ENCODE measurements at places on chromosomes 5 and 9.

DNA sequence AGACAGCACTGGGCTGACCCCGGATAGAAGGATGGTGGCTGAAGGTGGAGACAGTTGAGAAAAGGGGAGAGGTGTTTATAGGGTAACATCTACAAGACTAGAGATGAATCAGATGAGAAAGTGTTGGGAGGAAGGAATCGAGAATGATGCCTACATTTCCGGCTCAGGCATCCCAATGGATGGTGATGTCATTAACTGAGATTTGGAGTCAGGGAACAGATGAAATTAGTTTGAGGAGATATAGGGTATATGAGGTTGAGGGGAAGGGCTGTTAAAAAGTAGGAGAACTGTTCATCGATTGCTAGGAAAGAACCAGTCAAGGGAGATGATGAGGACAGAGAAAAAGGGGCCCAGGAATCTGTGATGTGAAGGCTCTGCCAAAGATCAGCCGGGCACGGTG lies 24.7 kb upstream of the IQGAP2 start:
- DNase-seq = no peak

DNA sequence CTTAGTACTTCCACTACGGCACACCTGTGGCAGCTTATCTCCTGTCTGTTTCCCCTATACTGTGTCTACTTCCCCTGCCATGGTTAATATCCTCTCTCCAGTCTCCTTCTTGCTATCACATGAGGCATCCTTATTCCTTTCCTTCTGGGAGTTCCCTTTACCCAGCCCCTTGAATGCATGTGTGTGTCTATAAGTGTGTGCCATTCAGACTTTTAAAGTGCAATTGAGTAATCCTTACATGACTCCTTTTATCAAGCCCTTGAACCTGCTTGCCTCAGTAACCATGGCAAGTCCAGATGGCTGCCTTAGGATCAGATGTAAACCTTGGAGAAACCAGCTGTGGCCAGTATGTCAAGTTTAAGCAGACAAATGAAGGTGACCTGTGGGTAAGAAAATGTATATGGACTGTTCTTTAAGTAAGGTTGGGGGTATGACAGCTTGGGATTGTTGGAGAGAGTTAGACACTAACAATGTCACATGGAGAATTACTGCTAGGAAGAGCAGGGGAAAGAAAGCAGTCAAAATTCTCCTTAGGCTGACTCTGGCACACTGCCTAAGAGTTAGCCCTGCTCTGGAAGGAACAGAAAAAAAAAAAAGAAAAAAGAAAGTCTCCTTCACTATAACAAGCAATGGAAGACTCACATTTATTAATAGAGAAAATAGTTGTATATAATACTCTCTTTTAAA lies 142.1 kb downstream of the HINT1 start:
- no peak for DNase-seq

- no peak for DNase-seq
Measured at GRCh38 chr5:139094154-139095131, 103.7 kb downstream of the SIL1 start.

GRCh38 chr5:139910901-139911300 lies 115.3 kb downstream of the PSD2 start:
- DNase-seq = no peak

DNA sequence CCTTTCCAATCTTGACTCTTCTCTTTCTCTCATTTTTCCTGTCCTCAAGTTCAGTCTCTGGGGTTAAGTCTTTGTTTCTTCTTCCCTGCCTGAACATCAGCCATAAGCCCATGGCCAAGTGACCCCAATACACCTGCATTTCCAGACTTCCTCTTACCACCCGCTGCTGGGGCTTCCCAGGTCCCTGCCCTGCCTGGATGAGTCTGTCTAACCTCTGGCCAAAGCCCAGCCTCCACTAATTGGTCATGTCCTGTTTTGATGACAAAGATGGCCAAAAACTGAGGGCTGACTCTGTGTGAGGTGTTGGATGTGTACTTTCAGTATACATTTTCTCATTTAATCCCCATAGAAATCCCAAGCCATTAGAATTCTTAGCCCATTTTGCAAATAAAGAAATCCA lies 47.3 kb downstream of the SH3TC2 start:
- DNase-seq = no peak

- DNase-seq = no peak
Measured at GRCh38 chr9:128162215-128163026, 2.4 kb downstream of the BBLN start.

GRCh38 chr9:35859310-35859989 lies 10.8 kb downstream of the OR13J1 start:
- no peak for DNase-seq

GRCh38 chr5:126460977-126461376 lies 37.8 kb downstream of the GRAMD2B start:
- no peak for DNase-seq

GRCh38 chr5:112279082-112279481 lies 140.0 kb downstream of the EPB41L4A start:
- DNase-seq = no peak

DNA sequence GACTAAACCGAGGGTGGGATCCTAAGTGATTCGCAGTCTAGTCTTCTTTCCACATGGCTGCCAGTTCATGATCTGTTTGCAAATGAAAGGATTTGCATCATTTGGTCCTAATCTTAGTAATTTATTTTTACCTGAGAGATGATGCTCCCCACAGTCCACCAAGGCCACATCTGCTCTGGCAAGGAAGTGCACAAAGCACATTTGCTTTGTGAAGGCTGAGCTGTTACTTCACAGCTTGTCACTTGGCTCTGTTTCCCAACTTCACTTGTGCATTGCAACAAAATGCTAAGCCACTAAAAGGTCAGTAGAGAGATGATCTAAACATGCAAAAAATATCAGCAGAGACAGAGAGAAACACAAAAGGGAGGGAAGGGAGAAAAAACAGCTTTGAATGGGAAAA lies 128.5 kb upstream of the VLDLR start:
- no peak for DNase-seq

- no peak for DNase-seq
Measured at GRCh38 chr9:20083390-20083789, 294.6 kb upstream of the SLC24A2 start.

GRCh38 chr5:151094852-151095245 lies 14.0 kb upstream of the TNIP1 start:
- DNase-seq = no peak

DNA sequence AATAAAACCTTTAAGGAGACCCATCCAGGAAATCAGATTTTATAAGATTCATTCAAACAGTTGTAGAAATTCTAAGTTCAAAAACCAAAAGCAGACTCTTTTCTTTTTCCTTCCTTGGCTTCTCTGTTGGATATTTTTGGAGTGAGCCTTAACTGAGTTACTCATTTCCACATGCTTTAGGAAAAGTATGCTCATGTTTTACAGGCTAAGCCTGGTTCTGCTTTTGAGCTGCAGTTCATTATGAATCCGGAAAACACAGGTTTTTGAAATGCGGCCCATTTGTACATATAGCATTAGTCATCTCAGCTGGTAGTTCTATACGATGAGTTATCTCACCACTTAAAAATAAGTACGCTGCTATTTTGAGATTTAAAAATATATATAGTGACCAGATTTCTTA lies 156.6 kb upstream of the DMRT1 start:
- DNase-seq = no peak

DNA sequence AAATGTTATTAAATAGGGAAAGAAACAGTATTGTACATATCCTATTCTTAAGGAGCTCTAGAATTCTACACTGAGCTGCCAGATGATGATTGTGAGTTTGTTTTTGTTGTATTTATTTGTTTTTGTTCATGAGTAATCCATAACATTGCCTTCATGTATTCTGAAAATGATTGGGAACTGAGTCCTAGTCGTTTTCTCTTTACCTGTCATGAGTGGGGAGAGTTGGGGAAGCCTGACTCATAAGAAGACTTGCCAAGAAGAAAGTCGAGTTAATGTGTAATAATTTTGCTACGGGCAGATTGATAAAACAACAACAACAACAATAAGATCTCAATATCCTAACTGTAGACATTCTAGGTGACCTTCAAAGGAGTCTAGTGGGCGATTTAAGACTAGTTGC lies 103.8 kb downstream of the ANKRD55 start:
- DNase-seq = no peak

DNA sequence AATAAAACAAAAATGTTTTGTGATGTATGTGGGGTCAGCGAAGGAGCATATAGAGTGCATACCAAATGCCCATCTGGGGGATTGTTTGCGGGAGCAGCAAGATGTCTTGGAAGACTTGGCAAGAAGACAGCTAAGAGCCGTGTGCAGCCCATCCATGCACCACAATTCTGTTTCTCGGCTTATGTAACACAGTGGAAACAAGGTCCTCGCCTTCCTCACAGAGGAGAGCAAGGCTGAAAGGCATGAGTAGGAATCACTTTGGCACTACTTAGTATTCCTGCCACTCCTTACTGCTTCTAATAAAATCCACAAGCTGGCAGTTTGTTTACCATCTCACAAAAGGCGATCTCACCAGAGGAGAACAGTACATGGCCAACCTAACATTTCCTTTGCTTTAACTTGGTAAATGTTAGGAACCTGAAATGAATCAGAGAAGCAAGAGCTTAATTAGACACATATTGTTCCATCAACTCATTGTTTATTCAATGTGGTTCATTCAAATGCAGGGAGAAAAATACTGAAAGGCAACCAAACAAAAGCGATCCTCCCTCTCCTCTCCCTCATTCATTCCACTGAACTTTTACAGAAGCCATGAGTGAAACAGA lies 648.1 kb downstream of the ACTL7B start:
- DNase-seq = no peak

- DNase-seq = no peak
Measured at GRCh38 chr5:138654281-138654867, 79.2 kb upstream of the HSPA9 start.

DNA sequence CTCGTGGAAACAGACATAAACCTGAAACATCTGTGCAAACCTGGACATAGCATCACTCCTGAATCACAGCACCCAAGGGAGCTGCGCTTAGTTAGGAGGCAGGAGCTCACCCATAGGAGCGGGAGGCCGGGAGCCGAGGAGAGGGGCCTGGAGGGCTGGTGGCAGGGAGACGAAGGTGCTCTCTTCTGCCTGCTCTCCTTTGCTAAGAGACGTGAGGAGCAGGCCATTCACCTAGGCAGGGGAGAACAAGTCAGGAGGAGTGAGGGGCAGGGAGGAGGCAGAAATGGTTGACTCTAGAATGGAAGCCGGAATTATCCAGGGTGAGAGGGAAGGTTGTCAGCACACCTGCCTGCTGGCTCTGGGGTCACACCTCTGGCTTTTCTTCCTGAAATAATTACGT lies 398.4 kb upstream of the IRX2 start:
- no peak for DNase-seq

DNA sequence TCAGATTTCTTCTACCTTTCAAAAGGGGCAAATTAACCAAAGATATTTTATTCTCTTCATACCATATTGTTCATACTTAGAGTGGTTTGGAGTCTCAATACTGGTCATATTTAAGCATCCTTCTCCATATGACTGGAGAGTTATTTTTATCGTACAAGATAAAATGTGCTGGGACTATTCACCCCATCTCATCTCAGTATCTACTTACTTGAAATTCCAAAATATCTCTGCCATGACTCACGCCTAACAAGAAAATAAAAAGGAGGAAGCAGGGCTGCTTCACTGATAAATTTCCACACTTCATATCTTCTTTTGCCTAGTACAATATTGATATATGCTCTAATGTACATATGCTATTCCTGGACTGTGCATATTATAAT lies 277.9 kb upstream of the CDH9 start:
- no peak for DNase-seq

GRCh38 chr5:96340357-96340756 lies 92.7 kb downstream of the PCSK1 start:
- DNase-seq = no peak

- DNase-seq = no peak
Measured at GRCh38 chr5:79694183-79694582, 4.5 kb downstream of the CMYA5 start.

DNA sequence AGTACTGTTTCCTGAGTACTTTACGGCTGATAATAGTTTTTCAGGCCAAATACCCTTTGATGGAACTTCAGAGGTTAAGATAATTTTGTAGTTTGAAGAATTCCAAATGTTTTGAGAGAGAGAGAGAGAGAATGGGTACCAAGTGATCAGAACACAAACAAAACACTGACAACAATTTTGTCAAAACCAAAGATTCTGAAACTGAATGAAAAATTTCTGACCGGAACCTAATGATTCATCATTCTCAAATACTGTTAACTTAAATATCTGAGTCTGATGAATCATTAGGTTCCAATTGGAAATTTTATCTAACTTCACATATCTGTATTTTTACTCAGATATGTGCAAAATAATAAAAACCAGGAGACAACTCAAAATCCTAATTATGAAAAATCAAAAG lies 4.0 kb downstream of the LMBRD2 start:
- DNase-seq = no peak

DNA sequence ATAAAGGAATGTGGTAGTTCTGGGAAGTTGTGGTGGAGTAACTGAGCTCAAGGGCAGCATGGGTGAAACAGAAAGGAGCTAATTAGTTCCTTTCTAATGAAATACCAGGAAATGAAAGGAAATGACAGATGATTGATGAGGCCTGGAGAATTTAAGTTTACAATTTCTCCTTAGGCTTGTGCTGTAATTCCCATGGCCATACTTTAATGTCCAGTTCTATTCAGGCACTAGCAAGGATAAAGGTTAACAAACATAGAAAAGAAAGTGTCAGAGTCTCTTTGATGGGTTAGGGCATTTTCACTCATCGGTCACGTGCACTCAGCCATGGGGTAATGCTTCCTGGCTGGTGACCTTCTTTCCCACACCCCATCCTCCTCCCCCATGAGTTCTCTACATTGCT lies 70.3 kb downstream of the CTSL start:
- DNase-seq = no peak

DNA sequence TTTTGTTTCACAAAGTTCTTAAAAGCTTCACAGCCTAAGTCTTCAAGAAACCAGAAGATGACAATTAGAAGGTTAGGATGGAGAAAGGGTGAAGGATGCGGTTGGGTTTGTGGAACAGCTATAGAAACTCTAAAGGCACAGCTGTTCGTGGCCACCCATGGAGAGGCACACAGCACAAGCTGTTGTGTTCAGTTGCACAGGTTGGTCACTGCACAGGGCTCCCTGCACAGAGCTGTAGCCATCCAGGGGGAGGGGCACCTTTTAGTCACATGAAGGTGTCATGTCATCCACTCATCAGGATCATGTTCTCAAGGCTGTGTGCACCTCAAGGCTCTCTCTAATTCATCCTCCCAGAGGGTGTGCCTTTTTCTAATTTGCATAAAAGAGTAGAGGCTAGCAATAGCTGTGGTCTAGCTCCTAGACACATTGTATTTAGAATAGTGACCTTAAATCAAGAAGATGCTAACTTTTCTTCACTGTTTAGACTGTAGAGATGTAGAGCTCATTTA lies 5.0 kb upstream of the RASGRF2 start:
- DNase-seq = no peak

GRCh38 chr9:122218071-122218934 lies 10.5 kb downstream of the LHX6 start:
- no peak for DNase-seq

Data from SHP77 treated with DMSO at 0.1 percent for 48 hours (cell line).